ENCODE measurements at places on chromosomes 3 and 15. TPM values are rescaled to one million over a fixed set of nuclear protein-coding genes. Genes with fewer than 3 reads are reported as not detected.

DNA sequence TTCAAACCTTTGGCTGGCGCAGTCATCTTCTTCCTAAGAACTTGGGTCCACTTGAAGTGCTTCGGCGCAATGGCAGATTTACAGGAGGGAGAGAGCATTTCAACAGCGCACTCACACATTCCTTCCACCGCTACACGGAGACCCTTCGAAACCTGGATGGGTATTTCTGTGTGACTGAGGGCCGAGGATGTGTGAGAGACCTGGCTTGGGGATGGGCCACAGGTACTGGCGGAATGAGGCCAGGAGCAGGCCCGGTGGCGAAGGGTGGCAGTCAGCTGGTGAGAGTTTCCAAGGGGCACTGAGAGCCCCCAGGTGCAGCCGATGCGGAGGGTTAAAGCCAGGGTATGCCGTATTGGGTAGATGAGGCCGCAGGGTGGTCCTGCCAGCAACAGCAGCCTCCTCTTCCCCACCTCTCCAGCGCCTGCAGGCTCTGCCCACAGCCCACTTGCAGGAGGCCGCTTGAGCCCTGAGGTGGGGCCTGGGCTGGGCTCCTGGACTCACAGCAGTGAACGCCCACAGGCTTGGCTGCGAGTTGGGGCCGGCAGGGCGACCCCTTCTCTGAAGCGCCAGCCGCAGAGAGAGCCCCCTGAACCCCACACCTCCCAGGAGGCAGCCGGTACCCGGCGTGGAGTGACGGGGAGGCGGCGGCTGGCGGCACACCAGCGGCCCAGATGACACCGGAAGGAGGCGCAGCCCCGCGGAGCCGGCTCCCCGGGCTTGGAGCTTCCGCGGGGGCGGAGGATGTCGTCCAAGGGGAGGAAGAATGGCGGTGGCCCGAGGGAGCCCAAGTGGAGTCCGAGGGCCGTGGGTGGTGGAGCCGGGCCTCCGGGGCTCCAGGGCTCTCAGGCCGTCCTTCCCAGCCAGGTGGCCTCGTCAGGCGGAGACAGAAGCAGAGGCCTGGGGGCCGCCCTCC lies 166.5 kb downstream of the NSMCE3 start:
- peak; percentile 7 for DNase-seq

Gene CCDC71
- total RNA-seq, result 24.0 TPM

Gene TM6SF1
- 0.46 TPM for total RNA-seq

GRCh38 chr3:83096-83495 lies 113.5 kb upstream of the CHL1 start:
- DNase-seq, result no peak

- DNase-seq, result no peak
Observed at GRCh38 chr3:29708884-29709283, 428.0 kb downstream of the RBMS3 start.

DNA sequence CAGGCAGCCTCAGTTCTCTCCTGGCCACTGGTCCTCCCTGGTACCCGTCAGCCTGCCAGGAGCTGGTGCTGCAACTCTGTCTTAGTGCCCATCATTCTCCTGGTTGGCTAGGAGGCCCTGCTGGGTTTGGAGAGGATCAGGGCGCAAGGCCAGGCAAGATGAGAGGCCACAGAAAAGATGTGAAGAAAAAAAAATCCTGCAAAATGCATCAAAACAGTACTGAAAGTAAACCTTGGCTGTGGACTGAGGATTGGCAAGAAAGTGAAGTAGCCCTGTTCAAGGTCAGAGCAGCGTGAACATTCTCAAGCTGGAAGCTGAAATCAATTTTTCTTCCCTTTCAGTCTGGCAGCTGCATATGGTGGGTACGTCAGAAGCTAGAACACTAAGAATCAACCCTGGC lies 74.2 kb downstream of the GTF2E1 start:
- DNase-seq, result no peak

Gene CCRL2
- total RNA-seq, result not detected

DNA sequence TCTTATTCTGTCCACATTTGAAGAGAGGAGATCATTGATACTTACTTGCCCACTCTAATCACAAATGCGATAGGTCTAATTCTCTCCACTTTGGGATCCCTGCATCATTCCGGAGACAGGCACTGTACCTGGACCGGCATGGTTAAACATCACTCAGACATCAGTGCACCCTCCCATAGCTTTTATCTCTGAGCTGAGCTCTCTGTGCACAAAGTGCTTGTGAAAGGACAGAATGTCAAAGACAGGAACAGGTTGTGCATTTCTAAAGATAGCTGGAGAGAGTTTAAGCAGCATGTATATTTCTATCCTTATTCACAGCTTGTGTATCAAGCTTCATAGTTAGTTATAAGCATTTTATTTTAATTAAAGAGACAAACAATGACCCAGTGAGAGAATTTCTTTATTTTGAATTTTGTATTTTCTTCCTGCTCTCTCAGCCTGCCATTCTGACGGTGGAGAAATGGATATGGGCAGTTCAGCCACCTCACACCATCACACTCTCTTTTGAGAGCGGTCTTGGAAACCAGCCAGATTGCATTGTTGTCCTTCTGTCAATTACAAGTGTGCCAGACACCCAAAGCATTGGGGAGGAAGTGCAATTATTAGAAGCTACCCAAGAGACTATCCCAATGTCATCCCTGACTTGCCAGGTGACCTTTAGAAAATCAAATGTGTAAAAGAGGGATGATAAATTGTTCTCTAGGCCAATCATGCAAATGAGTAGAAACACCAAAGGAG lies 65.2 kb upstream of the CHL1 start:
- DNase-seq, result no peak

DNA sequence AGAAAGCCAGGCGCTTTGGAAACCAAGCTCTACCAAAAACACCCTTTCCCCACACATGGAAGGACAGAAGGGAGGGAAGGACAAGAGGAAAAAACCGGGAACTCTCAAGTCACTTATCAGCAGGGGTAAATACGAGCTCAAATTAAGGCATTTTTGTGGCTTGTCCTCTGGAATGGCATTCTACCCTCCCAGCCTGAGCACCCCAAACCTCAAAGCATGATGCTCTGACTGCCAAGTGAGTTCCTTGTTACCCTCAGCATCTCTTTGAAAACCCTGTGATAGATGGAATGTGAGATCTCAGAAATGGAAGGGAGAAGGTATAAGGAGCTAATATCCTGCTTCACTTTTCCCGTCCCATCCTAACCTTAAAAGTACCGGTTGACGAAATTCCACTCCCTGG lies 8.1 kb upstream of the CSPG5 start:
- no peak for DNase-seq

All from HFFc6 (cell line).